ENCODE measurements at places on chromosomes 7 and 10.

- no peak for DNase-seq
Measured at GRCh38 chr10:109740436-109740835, 182.9 kb downstream of the XPNPEP1 start.

GRCh38 chr7:23000597-23001360 is 13.2 kb downstream of the HYCC1 start:
- DNase-seq = no peak

GRCh38 chr7:77310982-77311381 is 105.2 kb downstream of the GSAP start:
- DNase-seq = no peak

DNA sequence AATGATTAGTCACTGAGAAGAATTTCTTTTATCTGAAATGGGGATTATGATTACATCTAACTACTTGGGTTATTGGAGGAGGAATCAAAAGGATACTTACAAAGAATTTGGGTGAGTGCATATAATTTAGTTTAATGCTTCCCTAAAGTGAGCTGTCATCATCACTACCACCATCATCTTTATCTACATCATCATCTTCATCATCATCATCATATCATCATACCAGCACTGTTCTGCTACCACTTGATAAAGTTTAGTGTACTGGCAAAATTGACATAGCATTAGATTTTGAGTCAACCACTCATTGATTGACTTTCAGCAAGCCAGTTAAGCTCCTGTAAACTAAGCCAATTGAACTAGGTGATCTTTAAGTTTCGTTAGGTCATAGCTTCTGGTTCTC is 245.6 kb upstream of the DKK1 start:
- DNase-seq = no peak

GRCh38 chr10:71504168-71504567 is 107.4 kb downstream of the CDH23 start:
- DNase-seq = no peak

Measured in right lung (tissue), 10 donors.